Testis (tissue), 5 donors: ENCODE measurements at places on chromosomes 7 and 10. TPM values are rescaled to one million over a fixed set of nuclear protein-coding genes. Genes with fewer than 3 reads are reported as not detected.
A peak's percentile ranks its signal among the peaks of the same experiment; 100 is the strongest.

Gene INMT
- total RNA-seq: 68.4 TPM

Gene GRM3
- 0.47 TPM for total RNA-seq

Gene CFAP58
- 14.6 TPM for total RNA-seq

Gene PARP12
- total RNA-seq: 63.1 TPM

DNA sequence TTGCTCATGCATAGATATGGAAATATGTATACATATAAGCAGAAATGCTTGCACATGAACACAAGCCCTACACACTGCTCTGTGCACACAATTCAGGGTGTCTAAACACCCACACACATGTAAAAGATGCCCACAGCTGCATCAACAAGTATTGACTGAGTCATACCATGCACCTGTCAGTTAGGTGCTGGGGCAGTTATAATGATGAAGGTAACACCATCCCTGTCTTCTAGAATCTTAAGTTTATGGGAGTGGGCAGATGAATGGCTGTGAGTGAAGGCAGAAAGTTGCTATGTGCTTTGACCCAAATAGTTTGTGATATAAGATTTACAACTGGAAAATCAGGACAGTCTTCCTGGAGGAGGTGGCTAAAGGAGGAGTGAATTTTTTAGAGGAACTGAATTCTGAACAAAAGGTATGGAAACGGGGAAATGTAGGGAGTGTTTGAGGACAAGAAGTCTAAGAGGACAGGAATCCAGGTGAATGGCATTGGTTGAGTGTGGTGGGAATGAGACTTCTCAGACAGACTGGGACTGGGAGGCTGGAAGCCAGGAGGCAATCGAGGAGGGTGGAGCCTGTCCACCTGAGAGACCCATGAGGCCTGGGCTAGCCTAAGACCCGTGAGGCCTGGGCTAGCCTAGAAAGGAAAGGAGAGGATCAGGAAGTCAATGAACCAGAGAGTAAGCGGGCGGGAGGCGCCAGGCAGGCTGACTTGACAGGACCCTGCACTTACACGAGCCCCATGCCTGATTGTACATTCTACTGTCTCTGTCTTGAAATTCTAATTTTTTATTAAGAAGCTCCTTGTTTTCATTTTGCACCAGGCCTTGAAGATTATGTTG is 20.7 kb downstream of the POLL start:
- no peaks in the 10 kb centered on the region for H3K27me3 ChIP-seq
- no peaks in the 10 kb centered on the region for H3K36me3 ChIP-seq
- peaks cover 22% of the 10 kb centered on the region for H3K4me1 ChIP-seq
- DNase-seq: no peak

- H3K4me1 ChIP-seq: peaks cover 18% of the 10 kb centered on the region
- H3K27ac ChIP-seq: no peak overlapping the region
- DNase-seq: no peak
- no peaks in the 10 kb centered on the region for H3K27me3 ChIP-seq
- H3K36me3 ChIP-seq: no peaks in the 10 kb centered on the region
- H3K4me3 ChIP-seq: no peak overlapping the region
Measured at GRCh38 chr7:101853684-101854083, 36.3 kb downstream of the CUX1 start.

- no peaks in the 10 kb centered on the region for H3K27me3 ChIP-seq
- H3K4me1 ChIP-seq: no peaks in the 10 kb centered on the region
- no peak overlapping the region for H3K4me3 ChIP-seq
Measured at GRCh38 chr7:3806516-3806915, 505.5 kb downstream of the SDK1 start.

- H3K27me3 ChIP-seq: no peaks in the 10 kb centered on the region
- H3K4me3 ChIP-seq: no peak overlapping the region
- no peaks in the 10 kb centered on the region for H3K36me3 ChIP-seq
- peak overlapping the region; percentile 95 for H3K27ac ChIP-seq
- peaks cover 55% of the 10 kb centered on the region for H3K4me1 ChIP-seq
Measured at GRCh38 chr10:132420469-132420980, 23.5 kb downstream of the PWWP2B start.

DNA sequence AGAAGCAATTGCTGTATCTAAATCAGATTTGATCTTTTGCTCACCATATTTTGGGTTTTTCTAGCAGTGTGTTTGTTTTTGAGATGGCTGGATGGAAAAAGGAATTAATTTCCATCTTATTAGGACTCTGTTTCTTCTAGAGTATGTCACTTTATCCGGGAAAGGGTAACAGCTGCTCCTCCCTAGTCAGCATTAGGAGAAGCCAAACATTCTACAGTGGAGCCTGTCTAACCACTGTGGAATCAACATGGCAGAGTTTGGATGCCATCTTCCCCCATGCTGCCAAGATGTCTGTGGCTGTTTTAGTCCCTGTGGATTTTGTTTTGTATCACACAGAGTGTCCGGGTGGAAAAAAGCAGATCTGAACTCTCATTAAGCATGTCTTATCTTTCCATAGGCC is 16.0 kb upstream of the LMOD2 start:
- H3K4me3 ChIP-seq: no peak overlapping the region
- H3K27ac ChIP-seq: no peak overlapping the region
- no peaks in the 10 kb centered on the region for H3K36me3 ChIP-seq
- H3K4me1 ChIP-seq: peaks cover 4% of the 10 kb centered on the region

GRCh38 chr7:150631866-150632864 is at the start of gene GIMAP6:
TSS of gene GIMAP6 (minus strand) at chr7:150632385. CDS start at chr7:150630142, 2,243 bp downstream.
- H3K27me3 ChIP-seq: no peaks in the 10 kb centered on the region
- no peak for DNase-seq
- H3K36me3 ChIP-seq: no peaks in the 10 kb centered on the region
- H3K4me3 ChIP-seq: no peak within 1 kb of the TSS
- H3K27ac ChIP-seq: peak within 1 kb of the TSS; percentile 30
- H3K4me1 ChIP-seq: no peaks in the 10 kb centered on the region

DNA sequence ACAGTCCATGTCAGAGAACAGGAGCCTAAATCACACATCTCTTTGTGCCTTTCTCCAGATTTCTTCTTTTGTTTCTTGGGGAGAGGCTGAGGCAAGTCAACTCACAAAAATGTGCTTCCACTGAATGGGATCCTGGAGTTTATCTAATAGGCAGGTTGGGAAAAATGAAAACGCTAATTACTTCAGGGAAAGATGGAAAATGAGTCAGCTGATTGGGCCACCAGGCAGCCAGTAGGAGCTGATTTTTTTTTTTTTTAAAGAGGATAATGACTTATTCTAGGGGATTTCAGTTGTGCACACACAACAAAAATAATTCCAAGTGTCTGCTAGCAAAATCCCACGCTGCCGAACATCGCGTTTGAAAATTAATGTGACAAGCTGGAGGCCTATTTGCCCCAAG is 412.8 kb upstream of the ZMIZ1 start:
- H3K27me3 ChIP-seq: no peaks in the 10 kb centered on the region
- H3K4me1 ChIP-seq: no peaks in the 10 kb centered on the region
- no peak overlapping the region for H3K4me3 ChIP-seq

DNA sequence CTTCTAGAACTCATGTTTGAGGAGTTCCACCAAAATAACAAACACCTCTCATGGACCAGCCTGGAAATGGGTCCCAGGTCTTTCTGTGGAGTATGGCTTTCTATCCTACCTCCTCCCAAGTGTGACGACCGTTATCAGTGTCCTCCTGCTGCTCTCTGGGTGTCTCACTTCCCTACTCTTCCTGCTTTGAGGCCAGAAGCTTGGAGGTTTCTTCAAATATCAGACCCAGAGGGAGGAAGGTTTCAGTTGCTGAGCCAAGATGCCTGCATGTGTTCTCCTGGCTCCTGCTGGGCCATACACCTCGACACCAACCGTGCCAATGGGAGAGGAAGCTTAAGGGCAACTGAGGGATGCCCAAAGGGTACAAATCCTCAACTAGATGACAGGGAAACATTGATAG is 114.6 kb downstream of the WNT2 start:
- H3K27me3 ChIP-seq: no peaks in the 10 kb centered on the region
- DNase-seq: no peak
- no peak overlapping the region for H3K4me3 ChIP-seq
- H3K4me1 ChIP-seq: no peaks in the 10 kb centered on the region
- no peak overlapping the region for H3K27ac ChIP-seq

DNA sequence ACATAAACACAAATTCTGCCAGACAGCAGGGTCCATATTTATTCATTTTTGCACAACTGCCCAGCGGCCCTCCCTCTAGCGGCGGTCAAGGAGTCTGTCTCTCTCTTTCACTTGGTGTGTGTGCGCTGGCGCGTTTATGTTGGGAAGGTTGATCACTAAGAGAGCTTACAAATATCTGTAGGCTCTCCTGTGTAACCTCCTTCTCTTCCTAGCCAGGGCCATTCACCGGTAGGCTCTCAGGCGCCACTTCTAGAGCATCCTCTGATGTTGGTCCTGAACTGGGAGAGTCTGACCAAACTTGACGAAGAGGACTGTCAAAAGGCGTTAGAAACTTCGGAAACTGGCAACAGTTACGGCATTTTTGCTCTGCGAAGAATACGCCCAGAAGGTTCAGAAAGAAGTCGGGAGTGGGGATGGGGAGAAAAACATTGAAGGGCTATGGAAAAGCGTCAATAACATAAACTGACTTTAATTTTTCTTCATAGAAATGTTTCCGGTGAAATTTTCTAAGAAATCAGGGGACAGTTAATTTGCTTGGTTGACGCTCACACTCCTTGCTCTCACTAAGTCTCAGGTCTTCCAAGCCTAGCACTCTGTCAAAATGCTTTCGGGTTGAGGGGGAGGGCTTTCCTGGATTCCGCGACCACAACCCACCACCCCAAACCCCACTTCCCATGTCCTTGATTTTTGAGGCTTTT is 731.1 kb downstream of the ZWINT start:
- DNase-seq: peak; percentile 64
- no peak overlapping the region for H3K4me3 ChIP-seq
- no peaks in the 10 kb centered on the region for H3K4me1 ChIP-seq

- no peak overlapping the region for H3K27ac ChIP-seq
- no peak overlapping the region for H3K4me3 ChIP-seq
- no peak for DNase-seq
- H3K4me1 ChIP-seq: no peaks in the 10 kb centered on the region
Measured at GRCh38 chr10:103811463-103811862, 43.9 kb downstream of the SH3PXD2A start.
